ENCODE measurements at places on chromosomes 6 and 20. TPM values are rescaled to one million over a fixed set of nuclear protein-coding genes. Genes with fewer than 3 reads are reported as not detected.
A peak's percentile ranks its signal among the peaks of the same experiment; 100 is the strongest.

Gene ENPP5
- polyA plus RNA-seq = not detected

DNA sequence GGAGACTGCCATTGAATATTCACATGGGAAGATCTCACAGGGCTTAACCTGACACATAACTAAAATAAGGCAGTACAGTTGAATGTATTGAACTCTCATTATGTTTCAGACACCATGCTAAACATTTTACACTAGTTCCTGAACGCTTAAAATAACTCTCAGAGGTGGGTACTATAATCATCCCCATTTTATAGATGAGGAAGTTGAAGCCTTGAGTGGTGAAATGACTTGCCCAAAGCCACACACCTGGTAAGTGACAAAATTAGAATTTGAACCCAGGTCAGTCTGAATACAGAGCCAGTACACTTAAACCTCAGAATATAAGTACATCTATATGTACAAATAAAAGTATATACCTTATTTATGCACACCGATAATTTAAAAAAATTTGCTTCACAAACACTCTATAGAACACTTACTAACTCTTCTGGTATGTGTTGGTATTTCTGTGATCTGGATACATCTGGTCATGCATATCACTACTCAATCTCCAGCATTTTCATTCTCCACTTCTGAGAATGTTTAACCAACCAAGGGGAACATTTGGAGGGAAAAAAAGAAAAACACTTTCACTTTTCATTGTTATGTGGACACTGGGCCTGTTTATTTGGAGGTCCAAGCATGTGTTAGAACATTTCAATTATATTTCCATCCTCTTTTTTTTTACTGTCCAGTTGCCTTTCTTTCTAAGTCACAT is 4.6 kb upstream of the BICRAL start:
- peak overlapping the region; percentile 40 for H3K4me3 ChIP-seq
- H3K27ac ChIP-seq = peak overlapping the region; percentile 62
- no peaks in the 10 kb centered on the region for H3K36me3 ChIP-seq

Gene RGS17
- not detected for polyA plus RNA-seq

GRCh38 chr20:57268399-57269076 is 2.1 kb upstream of the BMP7 start:
- peaks cover 10% of the 10 kb centered on the region for H3K4me1 ChIP-seq
- no peaks in the 10 kb centered on the region for H3K36me3 ChIP-seq
- no peak overlapping the region for H3K4me3 ChIP-seq
- no peak for DNase-seq

GRCh38 chr20:62049342-62050165 is 16.1 kb downstream of the TAF4 start:
- DNase-seq = no peak
- no peaks in the 10 kb centered on the region for H3K36me3 ChIP-seq

Gene ALDH5A1
- 12.1 TPM for polyA plus RNA-seq

Gene PNPLA1
- polyA plus RNA-seq = not detected

- no peak overlapping the region for H3K4me3 ChIP-seq
- no peak overlapping the region for H3K27ac ChIP-seq
- H3K27me3 ChIP-seq = peaks cover 3% of the 10 kb centered on the region
- H3K36me3 ChIP-seq = no peaks in the 10 kb centered on the region
These were observed 20.7 kb downstream of the GATA5 start for GRCh38 chr20:62454904-62455636.
